ENCODE measurements at places on chromosomes 4 and X.

DNA sequence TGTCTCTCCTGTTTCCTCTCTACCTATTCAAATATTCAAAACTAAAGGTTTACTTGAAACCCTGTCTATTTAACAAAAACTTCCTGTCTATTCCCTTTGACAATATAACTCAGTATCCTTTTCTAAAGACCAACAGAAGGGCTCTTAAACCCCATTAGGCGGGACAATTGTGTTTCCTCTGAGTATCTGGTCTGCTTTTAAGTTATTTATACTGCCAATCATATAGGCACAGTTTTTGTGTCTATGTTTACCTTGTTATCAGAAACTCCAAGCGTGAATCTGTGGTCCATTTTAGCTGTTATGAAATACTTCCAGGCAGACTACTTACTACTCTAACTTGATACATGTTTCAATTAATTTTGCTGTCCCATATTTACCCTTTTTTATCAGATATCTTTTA, 350.0 kb upstream of the CTSO start:
- no peak for DNase-seq

GRCh38 chrX:77446029-77446585, 1.1 kb upstream of the FGF16 start:
- DNase-seq = no peak

- no peak for DNase-seq
Measured at GRCh38 chrX:125094901-125095300, 224.8 kb upstream of the TEX13C start.

DNA sequence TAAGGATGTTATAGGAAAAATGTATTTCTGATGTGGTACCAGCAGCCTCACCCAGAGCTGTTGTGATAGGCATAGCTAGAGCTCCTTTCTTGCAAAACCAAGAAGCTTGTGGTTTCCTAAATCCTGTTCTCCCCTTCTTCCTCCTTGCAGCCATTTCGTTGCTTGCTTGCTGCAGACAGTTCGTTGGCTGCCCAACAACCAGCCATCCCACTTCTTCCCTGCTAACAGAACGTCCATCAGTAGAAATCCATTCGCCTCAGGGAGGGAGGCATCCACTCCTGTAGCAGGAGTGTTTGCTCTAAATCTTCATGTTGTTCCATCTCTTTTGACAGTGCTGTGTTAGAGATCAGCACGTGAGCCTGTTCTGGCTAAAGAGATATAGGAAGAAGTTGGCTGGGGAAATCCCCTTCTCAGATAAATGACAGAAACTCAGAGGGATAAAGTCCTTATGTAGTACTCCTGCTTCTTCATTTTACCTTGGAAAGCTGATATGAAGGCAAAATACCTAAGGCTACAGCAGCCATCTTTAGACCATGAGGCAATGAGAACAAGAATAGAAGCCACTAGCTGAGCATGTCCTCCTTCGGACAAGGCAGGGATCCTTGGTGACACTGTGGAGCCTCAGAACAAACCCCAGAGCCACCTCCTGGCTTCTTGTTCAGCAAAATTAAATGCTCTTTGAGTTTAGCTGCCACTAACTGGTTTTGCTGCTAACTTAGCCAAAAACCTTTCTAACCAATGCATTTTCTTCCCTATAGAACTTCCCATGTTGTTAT, 68.4 kb upstream of the RELL1 start:
- no peak for DNase-seq

DNA sequence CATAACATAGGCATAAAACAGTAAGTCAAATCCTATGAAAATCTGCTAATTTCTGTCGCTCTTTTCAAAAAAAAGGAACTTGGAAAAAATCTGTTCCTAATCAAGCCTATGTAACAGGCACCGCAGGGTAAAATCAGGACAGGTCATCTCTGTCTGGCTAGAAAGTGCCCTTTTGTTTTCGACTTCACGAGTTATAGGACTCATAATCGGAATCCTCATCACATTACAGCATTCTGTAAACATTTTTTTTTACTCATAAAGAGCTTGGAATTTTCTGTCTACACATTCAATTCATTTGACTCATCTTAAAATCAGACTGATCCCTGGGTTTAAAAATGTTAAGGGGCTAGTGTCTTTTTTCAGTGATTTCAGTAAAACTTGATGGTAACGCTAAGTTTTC, 181.7 kb upstream of the TBC1D9 start:
- no peak for DNase-seq

DNA sequence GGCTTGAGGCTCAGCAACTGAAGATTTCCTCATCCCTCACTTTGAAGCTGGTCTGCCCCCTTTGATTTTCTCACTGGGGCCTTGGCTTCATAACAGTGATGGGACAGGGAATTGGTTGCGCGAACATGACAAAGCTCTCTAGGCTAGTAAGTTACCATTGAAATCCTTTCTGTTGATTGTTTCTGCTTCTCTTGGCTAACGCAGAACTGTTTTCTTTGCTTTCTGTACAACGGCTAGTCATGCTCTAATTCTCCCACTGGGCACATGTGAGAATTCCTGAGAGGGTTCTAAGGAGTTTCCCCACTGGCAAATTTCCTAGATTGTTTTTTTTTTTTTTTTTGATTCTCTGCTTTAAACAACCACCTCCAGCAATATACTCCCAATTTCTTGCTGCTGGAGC, 738.6 kb downstream of the PCDH7 start:
- no peak for DNase-seq

GRCh38 chrX:40176351-40177116, 78.8 kb upstream of the BCOR start:
- DNase-seq = peak; percentile 67

DNA sequence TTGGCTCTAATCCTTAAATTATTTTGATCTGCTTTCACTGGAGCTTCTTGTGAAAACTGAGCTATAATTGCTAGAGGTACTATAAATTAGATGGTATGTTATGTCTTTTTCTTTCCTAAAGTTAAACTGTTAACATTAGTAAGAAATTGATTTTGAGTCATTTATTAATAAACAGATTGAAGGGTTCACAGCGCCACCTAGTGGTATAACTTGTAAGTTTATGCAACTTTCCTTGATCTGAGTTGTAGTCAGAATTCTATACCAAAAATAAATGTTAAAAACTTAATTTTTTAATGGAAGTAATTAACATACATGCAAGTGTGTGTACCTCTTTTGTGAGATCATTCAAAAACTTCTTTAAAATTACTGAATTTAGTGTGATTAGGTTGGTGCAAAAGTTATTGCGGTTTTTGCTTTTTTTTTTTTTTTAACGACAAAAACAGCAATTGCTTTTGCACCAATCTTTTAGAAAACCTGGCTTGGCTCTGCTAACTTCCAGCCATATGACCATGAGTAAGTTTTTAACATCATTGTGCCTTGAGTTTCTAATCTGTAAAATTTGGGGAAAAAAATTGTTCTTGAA, 151.5 kb downstream of the CENPC start:
- no peak for DNase-seq

Measured in activated T-helper 1 cell treated with Interleukin-2 at 50 U/mL for 16 hours (primary cell).